ENCODE measurements at places on chromosomes 6 and 20. TPM values are rescaled to one million over a fixed set of nuclear protein-coding genes. Genes with fewer than 3 reads are reported as not detected.

GRCh38 chr6:29627755-29628418 lies 5.1 kb downstream of the GABBR1 start:
- DNase-seq, result peak; percentile 97

DNA sequence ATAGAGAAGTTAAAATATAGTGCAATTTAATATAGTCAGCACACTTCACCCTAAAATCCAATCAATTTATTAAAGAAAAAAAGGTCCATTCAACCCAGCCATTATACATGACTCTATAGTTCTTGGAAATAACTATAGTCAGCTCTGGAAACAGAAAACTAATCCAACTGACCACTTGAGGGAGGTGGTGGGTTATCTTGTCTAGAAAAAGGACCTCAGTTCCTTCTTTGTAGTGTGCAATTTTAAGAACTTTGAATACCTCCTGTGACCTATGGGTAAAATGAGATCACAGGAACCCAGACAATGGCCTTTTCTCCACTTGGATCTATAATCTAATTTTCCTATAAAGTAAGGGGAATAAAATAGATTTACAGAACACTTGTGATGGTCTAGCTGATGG lies 163.6 kb upstream of the CENPW start:
- DNase-seq, result no peak

DNA sequence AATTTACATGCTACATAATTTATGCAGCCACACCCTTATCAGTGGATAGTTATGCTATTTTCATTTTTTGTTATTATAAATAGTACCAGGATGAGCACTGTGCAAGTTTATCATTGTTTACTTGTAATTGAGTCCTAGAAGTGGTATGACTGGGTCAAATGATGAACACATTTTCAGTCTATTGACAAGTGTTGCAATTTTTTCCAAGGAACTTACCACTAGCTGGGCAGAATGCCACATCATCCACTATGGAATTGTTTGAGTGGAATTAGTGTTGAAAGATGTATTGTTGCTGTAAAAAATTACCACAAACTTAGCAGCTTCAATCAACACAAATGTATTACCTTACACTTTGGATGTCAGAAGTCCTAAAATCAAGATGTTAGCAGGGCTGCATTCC lies 38.1 kb upstream of the OPN5 start:
- DNase-seq, result no peak

- DNase-seq, result no peak
These were observed 204.2 kb downstream of the BCAS1 start for GRCh38 chr20:53865901-53866793.

DNA sequence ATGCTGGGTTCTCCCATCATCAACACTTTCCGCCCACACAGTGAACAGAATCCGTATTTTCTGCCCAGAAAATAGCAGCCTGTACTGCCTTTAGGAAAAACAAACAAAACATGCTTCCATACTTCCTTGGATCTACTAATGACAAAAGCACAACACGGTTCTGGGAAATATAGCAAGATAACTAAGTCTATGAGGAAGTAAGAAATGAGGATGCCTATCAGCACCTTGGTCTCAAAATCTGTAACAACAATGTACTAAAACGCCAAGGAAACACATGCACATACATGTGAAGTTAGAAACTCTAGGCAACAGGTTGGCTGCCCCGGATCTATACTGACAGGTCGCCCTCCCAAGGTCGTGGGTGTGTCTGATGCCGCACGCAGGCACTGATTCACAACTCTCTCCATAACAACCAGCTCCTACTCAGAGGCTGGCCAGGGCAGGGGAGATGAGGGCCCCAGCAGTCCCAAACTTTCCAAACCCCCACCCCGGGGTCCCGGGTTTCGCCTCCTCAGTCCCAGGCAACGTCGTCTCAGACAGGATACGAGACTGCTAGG lies 710 bp downstream of the BTBD9 start:
- DNase-seq, result no peak

Gene TBXT
- total RNA-seq, result 0.22 TPM

Data from H7 (cell line).